RKO (cell line): ENCODE measurements at places on chromosomes 11 and 22.

DNA sequence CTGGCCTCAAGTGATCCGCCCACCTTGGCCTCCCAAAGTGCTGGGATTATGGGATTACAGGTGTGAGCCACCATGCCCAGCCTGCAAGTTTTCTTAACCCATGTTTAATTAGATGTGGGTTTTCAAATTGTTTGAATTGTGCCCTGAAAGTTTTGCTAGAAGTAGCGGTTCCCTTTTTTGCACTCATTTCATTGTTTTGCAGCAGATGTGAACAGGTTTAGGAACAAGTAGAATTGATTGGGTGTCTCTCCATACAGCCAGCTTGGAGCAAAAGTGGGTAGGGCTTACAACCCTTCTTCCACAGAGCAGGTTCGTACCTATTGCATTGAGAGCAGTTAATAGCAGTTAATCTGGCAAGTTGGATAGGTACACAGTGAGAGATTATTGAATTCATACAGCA is 16.1 kb downstream of the EWSR1 start:
- DNase-seq = no peak

DNA sequence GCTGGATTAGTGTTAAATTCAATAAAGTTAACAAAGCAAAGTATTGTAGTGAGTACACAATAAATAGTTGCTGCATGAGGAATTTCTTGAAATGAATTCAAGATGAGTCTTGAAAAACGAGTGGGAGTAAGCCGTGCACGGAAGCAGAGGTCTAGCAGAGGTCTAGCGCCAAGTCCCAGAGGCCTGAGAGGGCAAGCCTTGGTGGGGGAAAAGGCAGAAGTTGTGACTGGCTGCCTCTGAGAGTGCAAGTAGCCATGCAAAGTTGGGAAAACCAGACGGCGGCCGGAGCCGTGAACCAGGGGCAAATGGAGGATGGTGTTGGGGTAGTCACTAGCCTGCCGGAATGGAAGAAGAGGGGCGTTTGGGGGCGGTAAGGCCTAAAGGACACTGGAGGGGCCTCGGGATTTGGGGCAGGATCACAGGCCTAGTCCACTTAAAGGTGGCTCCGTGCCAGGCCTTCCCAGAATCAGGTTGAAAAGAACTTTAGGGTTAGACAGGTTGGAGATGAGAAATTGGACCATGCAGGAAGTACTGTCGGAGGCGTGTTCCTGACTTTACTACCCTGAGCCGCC is 379 bp upstream of the SLC3A2 start:
- DNase-seq = peak; percentile 96

DNA sequence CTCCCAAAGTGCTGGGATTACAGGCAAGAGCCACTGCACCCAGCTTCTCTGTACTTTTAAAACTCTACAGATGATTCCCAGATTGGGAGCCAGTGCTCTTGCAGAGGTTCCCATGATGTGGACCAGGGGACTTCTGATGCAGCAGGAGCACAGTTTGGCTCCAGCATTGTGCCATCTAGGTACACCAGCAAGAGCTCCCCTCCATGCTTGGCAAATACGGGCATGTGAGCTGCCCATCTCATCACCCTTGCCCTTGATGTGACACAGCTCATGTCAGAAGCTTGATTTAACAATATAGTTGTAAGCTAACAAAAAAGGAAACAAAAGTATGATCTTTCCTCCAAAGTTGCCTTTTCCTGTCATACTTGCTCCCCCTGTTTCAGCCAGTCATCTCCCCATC is 28.7 kb downstream of the SNU13 start:
- no peak for DNase-seq

DNA sequence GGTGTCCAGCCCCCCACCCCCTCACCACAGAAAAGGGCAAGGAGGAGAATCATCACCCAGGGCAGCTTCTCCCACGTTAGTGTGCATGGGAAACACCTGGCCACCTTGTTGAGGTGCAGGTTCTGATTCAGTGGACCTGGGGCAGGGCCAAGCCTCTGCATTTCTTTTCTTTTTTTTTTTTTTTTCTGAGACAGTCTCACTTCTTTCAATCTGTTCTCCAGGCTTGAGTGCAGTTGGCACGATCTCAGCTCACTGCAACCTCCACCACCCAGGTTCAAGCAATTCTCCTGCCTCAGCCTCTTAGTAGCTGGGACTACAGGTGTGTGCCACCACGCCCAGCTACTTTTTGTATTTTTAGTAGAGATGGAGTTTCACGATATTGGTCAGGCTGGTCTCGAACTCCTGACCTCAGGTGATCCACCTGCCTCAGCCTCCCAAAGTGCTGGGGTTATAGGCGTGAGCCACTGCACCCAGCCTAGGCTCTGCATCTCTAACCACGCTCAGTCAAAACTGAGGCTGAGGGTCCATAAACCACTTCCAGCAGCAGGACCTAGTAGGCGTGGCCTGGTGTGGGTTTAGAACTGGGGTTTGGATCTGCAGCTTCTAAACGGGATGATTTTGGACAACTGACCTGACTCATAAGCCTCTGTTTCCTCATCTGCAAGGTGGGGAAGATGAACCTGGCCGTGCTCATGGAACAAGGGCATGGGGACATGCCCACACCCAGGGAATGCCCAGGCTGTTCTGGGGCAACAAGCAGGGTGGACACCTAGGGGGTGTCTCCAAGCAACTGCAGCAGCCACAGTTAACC is 734 bp downstream of the ZP1 start:
- DNase-seq = no peak

GRCh38 chr11:620935-621814 is 3.6 kb downstream of the CDHR5 start:
- no peak for DNase-seq

GRCh38 chr11:16223558-16223957 is 132.8 kb downstream of the SOX6 start:
- no peak for DNase-seq

DNA sequence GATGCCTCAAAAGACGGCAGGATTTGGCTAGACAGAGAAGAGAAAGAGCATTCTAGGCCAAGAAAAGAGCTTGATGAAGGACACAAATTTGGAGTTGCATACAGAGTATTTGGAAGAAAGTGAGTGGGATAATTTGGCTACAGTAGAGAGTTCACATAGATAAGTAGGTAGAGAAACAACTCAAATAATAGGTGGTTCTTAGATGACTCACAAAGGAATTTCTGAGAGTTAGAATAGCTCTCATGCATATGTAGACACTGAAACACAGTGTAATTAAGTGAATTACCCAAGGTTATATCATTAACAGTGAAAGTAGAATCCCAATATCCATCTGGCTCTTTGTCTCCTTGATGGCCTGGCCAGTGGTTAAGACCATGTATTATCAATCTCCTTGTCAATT is 228.6 kb upstream of the DDI1 start:
- no peak for DNase-seq

GRCh38 chr11:86171627-86172026 is 72.9 kb upstream of the EED start:
- DNase-seq = no peak

DNA sequence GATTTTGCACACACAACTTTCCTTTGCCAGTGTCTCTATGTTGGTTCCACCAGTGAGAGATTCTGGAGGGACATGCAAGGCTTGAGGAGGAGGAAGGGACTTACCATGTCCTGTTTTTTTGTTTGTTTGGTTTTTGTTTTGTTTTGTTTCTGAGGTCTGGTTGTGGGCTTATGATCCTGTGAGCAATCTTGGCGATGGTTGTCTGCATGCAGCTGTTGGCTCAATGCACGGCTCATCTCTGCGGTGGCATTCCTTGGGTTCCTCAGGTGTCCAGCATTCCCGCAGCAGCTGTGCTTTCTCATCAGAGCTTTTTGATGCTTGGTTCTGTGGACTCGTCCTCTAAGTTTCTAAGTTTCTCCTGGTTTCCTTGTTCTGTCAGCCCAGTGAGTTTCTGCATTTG is 4.8 kb upstream of the NNMT start:
- no peak for DNase-seq

GRCh38 chr11:2149460-2149859 is 10.3 kb upstream of the IGF2 start:
- DNase-seq = no peak

- DNase-seq = no peak
Measured at GRCh38 chr11:35935390-35935789, 8.5 kb upstream of the LDLRAD3 start.

DNA sequence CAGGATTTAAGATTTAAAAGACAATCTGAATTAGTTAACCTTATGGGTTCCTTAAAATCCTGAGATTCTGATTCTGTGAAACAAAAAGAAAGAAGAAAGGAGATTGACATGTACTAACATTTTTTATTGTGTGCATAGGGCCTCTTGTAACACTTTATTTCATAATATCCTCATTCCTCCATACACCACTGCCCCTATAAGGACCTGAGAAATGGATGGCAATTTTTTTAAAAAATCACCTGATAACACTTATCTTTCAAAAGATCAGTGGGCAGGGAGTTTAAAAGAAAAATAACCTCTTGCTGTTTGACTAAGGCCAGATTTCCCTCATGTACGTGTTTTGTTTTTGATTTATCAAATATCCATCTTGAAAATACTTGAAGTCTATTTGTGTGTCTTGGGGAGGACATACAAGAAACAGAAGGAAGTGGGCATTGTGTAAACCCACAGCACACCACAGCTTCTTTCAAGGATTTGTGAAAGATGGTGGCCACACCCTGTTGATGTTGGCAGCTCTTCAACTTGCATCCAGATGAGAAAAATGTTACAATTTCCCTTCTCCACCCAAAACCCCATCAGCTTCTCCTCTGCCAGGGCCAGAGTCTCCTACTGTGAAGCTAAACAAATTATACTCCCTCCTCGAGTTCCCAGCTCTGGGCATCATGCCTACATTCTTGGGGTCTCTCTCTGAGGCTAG is 35.0 kb upstream of the MPEG1 start:
- no peak for DNase-seq

GRCh38 chr11:104155375-104155774 is 8.6 kb downstream of the PDGFD start:
- DNase-seq = no peak

- no peak for DNase-seq
Measured at GRCh38 chr11:101816613-101817012, 98.2 kb upstream of the CEP126 start.

GRCh38 chr11:67582011-67582410 is 1.6 kb upstream of the GSTP1 start:
- no peak for DNase-seq

GRCh38 chr22:48223488-48224190 is 1461.2 kb downstream of the TBC1D22A start:
- DNase-seq = no peak
